ENCODE measurements at places on chromosomes 12 and 14. TPM values are rescaled to one million over a fixed set of nuclear protein-coding genes. Genes with fewer than 3 reads are reported as not detected.

The SERPINA9 gene
- not detected for total RNA-seq

The PTPRR gene
- 0.27 TPM for total RNA-seq

The LUM gene
- 0.31 TPM for total RNA-seq

The PPP1R36 gene
- not detected for total RNA-seq

The ADCY4 gene
- 0.87 TPM for total RNA-seq

The MYF5 gene
- total RNA-seq, result not detected

GRCh38 chr12:99427104-99427503 lies 220.4 kb upstream of the GARIN6 start:
- no peak for DNase-seq

DNA sequence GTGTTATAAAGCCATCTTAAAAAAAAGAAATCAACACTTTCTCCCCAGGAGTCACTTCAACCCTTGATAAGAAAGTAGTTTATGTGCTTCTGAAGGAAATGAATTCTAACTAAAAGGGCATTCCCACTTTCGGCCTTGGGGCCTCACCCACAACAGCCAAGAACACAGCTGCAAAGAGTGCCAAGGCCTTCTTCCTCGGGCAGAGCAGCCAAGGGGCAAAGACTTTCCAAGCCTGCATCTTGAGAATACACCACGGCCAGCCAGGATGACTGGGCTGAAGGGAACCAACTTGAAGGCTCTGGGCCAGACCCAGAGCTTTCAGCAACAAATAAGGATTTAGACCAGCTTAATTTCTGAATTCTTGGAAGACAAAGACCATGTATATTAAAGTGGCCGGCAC lies 60.4 kb upstream of the FOXN3 start:
- no peak for DNase-seq

- no peak for DNase-seq
Observed at GRCh38 chr12:8699714-8700113, 1.9 kb downstream of the RIMKLB start.

GRCh38 chr14:77822307-77822706 lies 22.4 kb downstream of the ADCK1 start:
- DNase-seq, result no peak

DNA sequence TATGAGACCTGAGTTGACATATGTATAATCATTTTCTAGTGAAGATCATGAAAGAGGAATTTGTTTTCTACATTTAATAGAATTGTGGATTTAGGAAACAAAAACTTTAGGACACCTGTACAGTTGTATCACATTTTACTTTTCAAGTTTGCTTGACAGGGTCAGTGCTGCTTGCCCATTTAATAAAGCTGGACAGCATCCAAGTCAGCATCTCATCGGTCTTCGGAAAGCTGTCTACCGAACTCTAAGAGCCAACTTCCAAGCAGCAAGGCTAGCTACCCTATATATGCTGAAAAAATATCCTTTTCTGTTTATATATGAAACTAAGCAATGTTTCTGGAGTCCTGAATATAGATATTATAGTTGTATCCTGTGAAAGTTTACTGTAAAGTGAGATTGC lies 52.3 kb downstream of the VEZT start:
- no peak for DNase-seq

DNA sequence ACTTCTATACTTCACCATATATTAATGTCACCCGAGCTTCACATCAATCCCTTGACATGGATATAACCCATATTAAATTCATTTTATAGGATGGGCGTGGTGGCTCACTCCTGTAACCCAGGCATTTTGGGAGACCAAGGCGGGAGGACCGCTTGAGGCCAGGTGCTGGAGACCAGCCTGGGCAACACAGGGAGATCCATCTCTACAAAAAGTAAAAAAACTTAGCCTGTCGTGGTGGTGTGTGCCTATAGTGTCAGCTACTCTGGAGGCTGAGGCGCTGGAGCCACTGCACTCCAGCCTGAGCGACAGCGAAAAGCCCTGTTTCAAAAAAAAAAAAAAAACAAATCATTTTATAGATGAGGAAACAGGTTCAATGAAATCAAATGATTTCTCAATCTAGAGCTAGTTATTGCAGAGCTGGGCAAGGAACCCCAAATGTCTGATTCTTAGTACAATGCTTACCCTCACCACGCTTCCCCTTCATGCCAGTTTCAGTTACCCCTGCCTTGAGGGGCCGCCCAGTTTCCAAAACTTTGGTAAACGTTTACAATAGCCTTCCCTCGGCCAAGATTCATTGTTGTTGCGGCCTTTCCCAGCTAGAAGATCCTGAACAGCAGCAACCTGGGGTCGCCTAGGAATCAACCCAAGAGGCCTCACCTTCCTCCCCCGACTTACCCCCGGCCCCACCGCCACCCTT lies 751 bp downstream of the PSMB5 start:
- no peak for DNase-seq

DNA sequence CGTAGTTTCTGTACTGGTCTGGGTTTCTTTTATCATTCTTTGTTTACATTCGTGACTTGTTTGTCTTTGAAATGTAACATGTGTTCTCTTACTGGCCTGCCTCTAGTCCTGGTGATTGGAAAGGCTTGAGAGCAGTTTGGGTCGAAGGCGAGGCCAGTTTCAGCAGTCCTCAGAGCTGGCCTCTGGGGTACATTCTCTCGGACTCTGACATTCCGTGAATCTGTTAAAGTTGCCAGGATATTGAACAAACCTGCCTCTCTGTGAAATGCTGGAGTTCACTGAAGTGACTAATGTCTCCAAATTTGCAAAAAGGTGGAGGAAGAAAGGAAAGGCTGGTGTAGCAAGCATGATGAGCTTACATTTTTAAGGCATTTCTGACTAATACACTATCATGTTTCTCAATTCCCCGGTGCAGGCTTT lies 1.5 kb downstream of the PLEKHA5 start:
- DNase-seq, result no peak

DNA sequence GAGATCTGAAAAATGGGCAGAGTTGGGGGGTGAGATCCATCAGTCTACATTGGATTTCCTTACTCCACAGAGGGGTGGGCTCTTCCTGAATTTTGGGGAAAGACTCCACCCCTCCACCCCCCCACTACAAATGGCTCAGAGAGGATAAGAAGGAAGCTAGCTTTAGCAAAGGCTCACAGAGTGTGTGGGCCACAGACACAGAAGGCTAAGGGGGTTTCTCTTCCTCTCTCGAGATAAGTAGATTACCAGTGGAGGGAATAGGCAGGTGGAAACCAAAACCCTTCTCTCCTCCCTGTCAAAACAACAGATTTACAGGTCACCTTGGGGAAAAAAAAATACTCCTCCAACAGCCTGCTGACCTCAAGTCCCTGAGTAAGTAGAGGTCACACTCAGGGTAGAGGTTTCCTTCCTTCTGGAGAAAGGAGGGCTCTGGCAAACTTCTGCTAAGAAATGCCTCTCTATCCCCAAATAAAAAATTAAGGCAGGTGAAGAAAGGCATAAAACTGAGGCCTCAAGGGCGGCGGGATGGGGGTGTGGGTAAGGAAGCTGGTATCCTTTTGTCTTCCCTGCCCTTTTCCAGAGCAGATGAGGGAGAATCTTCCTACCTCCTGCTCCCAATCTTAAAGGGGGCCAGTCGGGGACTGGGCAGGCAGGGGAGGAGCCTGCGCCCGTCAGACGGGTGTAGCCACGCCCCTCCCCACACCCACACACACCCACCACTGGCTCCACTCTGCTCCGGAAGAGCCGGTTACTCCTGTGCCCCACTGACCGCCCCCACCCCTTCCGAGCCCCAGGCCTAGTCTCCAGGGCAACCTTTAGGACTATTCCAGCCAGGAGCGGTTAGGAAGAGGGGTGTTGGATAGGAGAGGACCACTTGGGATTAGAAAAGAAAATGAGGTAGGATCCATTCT lies 1.9 kb upstream of the BAZ2A start:
- no peak for DNase-seq

DNA sequence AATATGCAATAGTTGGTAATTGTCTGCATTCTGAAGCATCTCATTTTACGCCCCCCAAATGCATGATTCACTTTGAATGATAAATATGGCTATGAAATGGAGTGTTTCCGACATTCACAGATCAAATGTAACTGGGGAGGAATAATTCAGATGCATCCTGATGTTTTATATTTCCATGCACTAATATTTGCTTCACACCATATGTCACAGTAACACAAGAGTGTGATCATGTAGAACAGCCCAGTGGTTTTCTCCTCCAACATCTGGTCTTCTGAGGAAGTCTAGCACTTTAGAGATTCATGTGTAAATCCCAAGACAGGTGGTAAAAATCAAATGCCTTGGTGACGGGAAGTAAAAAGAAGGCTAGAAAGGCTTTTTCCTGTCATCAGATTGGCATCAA lies 273.1 kb downstream of the DIO2 start:
- DNase-seq, result no peak

GRCh38 chr12:59113831-59114615 lies 193.7 kb upstream of the LRIG3 start:
- DNase-seq, result peak; percentile 9

DNA sequence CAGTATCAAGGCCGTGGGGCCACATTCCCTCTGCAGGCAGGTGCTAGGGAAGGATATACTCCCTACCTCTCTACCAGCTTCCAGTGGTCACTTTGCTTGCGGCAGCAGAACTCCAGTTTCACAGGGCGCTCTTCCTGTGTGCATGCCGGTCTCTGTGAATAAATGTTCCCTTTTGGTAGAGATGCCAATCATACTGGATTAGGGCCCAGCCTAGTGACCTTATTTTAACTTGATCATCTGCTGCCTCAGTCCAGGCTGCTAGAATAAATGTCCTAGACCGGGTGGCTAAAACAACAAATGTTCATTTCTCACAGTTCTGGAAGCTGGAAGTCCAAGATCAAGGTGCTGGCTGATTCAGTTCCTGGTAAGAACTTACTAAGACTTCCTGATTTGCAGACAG lies 198.8 kb upstream of the TMEM132C start:
- DNase-seq, result no peak

GRCh38 chr12:47751561-47751960 lies 7.1 kb downstream of the RAPGEF3 start:
- DNase-seq, result no peak

DNA sequence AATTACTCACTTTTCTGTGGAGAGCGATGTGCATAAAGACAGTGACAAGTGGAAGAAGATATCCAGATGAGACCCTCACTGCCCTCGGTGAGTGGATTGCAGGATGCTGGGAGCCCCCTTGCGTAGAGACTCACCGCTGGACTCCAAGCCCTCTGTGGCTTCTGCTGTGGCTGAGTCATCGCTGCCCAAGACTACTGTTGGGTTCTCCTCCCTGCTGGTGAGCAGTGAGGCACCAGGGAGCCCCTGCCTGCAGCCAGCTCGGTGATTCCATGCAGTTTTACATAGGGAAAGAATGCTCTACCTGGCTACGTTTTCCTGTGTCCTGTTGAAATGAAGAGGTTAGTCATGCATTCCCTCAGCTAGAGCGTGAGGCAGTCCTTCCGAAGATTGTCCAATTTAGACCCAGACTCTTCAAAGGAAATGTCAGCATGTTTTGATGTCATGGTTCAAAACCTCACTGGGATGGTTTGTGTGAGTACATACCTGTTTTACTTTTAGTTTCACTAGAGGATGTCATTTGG lies 28.2 kb downstream of the TRAF3 start:
- DNase-seq, result no peak

DNA sequence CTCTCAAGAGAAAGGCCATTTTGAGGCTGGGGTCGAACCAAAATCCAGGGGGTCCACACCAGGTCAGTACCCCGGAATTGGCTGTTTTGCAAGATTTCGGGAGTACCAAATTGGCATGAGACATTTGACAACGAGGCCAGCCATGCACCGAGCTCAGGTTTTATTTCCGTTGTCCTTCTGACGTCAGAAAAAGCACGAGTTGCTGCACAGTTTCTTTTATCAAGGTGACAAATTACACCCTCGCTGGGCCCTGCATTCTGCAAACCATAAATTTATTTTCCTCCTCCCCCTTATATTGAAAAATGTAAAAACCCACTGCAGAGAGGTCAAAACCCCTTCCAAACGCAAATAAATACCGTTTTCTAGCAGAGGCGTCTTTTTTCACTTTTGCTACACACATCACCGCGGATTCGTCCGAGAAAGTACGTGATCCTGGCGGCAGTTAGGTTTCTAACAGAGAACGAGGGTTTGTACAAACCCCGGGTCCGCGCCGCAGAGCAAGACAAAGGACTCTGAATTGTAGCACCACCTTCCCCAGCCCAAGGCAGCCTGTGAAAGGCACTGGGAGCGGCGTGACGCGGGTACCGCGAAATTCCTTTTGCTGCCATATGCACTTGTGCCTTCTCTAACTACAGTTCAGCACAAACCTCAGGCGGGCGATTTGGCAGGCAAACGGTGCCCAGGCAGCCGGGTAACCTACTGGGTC lies 1.8 kb downstream of the SLC38A1 start:
- DNase-seq, result no peak

- no peak for DNase-seq
Observed at GRCh38 chr14:101153691-101154090, 250.2 kb upstream of the RTL1 start.

DNA sequence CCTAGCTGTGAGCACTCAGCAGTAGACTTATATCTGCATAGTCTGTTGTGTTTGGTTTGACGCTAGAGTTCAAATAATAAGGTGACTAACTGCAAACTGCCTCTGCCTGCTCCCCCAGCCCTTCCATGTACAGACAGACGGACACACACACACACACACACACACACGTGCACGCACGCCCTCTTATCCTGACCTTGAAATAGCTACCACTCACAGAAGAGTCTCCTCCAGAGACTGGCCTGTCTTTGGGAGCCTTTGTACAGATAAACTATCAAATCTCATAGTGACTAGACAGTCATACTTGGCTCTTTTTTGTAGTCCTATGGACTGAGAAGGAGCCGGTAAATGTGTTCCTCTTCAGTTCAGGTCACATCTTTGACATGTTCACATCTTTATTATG lies 158.4 kb downstream of the FBXL14 start:
- DNase-seq, result no peak

GRCh38 chr14:24110060-24110459 lies 4.5 kb upstream of the DCAF11 start:
- no peak for DNase-seq

- DNase-seq, result no peak
Observed at GRCh38 chr14:95137164-95137803, 20.0 kb downstream of the DICER1 start.

GRCh38 chr12:95605087-95605486 lies 53.8 kb upstream of the USP44 start:
- no peak for DNase-seq

DNA sequence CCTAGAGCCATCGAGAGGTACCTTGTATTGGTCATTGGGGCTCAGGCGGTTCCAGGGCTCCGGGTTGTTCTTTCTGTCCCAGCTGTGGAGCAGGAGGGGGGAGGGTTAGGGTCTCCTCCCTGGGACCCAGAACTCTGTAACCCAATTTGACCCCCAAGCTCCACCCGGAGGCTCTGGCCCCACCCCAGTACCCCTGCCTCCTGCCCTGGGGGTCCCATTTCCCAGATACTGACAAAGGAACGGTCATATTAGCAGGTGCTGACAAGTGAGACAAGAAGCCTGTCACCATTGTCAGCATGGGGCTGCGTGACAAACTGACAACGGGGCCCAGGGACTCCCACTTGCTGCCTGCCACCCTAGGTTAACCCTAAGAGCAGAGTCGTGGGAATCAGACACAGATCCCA lies 6.2 kb downstream of the SHMT2 start:
- DNase-seq, result no peak

DNA sequence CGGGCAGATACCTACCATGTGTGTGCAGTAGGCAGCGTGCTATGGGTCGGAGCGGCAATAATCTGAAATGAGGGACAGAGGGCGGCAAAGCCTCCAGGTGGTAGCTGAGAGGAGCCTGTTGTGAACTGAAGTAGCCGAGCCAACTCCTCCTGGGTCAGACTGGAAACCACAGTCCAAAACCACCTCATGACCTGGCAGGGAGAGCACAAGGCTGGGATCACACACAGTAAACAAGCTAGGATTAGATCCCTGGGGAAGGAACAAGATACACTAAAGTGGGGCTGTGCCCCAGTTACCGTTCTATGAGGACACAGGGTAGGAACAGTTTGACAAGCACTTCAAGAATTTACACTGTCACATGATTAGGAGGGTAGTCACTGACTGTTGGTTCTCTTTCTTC lies 49.0 kb downstream of the AREL1 start:
- no peak for DNase-seq

Measured in GM12878 (cell line).